Stimulated activated CD4-positive, alpha-beta T cell treated with anti-CD3 and anti-CD28 coated beads, Interleukin-2, amount 100 ng/mL, for 48 hours (primary cell): ENCODE measurements at places on chromosomes 7 and 10.

DNA sequence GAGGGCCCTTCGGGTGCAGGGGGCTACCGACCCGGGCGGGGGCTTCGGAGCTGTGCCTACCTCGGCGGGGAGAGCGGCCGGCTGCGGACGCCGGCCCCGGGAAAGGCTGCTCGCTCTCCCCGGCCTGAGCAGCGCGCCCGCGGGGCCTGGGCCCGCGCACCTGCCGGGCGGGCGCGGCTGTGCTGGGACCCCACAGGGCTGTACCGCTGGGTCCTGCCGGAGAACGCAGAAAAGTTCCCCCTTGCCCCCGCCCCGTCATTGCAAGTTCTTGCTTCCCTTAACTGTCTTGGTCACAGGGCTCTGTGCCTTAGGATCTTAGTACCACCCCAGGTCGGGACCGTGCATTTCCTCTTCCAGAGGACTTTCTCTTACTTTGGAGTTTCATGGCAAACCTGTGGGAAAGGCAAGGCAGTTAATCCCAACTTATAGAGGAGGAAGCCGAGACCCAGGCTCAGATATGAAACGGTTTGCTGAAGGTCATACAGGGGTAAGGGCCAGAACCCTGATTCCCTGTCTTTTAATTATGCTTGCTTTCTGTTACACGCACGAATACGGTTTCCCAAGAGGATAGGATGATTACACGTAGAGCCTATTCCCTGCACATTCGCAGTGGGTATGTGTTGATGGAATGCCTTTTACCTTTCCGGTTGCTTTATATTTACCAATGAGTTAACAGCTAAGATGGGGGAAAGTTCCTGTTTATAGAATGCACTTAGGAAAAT, 652 bp downstream of the PCGF5 start:
- peak; percentile 16 for DNase-seq

GRCh38 chr10:91924212-91925021, 847 bp downstream of the BTAF1 start:
- no peak for DNase-seq

DNA sequence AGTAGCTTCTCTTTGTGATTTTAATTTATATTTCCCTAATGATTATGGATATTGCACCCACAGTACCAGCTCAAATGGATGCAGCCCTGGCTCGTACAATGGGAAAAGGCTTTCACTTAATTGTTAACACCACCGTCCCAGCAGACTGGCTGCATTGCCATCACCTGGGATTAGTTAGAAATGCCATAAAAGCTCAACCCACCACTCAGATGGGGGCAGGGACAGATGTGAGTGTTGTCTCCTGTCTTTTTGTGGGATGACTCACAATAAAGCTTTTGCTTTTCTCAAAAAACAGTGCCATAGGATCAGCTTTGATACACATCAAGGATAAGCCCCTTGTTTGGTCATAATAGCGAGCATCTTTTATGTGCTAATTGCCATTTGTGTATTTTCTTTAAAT, 729.1 kb downstream of the TNS3 start:
- no peak for DNase-seq

GRCh38 chr7:74455928-74456327, 2.2 kb downstream of the GTF2IRD1 start:
- DNase-seq = no peak

DNA sequence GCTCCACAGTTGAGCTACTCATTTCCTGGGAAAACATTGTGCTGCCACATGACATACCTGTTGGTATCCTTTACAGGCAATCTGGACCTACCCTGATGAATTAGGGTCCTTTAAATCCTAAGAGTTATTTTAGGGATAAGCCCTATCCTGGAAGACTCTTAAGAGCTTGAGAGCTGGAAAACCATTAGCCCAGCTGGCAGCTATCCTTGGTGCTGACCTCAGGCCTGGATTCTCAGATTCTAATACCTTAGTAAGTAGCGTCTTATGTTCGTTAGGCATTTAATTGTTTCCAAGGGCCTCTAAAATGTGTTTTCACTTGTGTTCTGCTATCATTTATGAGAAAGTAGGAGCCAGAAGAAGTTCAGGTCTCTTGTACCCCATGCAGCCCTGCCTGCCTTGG, 93.0 kb upstream of the SORCS3 start:
- no peak for DNase-seq
